Naive thymus-derived CD8-positive, alpha-beta T cell (primary cell): ENCODE measurements at places on chromosomes 7 and 10. TPM values are rescaled to one million over a fixed set of nuclear protein-coding genes. Genes with fewer than 3 reads are reported as not detected.

PAPSS2 gene
- not detected for total RNA-seq

EPO gene
- total RNA-seq = not detected

AKR1C2 gene
- not detected for total RNA-seq

HECW1 gene
- not detected for total RNA-seq

DNA sequence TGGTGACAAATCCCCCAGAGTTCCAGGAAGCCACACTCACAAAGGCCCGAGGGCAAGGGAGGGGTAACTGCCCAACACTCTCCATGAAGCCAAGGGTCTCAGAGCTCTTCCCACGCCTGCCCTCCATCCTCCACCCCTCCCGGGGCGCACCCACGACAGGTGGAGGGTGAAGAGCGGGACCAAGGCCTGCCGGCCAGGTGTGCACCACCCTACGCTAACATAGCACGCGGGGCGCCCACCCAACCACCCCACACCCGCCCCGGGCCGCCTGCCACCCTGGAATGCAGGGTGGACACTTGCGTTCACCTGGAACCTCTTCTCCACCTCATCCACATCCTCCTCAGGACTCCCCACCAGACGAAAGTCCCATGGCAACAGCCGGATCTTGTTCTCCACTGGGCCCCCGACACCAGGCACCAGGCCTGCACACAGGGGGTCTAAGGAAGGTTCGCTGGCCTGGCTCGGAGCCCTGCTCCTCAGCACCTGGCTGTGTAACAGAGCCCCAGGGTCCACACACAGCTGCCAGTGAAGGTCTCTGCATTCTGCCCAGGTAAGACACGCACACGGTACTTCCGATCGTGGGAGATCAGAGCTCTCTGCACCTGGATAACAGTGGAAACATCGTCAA lies 32.7 kb downstream of the MAD1L1 start:
- DNase-seq = no peak

DNA sequence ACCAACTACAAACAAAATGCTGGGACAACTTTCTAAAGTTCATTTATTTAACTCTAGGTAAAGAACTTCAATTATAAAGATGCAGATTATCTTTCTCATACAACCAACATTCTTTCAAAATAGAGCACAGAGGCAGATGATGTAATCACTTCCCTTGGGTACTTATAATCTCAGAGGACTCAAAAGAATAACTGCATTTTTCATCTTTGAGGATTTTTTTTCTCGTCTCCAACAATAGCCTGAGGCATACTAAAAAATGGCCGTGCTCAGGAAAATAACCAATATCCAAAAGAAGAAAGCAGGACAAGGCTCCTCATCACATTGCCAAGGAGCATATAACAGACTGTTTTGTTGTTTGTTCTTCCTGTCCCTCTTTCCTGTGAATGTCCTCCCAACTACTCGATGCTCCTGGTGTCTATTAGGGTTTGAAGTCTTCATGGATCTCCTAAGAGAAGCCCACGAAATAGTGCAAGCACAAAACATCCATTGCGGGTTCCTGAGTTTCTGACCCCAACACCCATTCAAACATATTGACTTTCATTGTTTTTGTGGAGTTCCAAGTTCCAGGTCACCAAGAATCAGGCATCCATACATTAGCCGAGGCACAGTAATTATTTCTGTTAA lies 182.9 kb downstream of the SORCS1 start:
- DNase-seq = no peak

FAM24B gene
- 18.5 TPM for total RNA-seq

RNF32 gene
- total RNA-seq = 0.60 TPM

CALML3 gene
- not detected for total RNA-seq

- no peak for DNase-seq
These were observed 7.0 kb downstream of the NAT16 start for GRCh38 chr7:101172854-101173751.

DNA sequence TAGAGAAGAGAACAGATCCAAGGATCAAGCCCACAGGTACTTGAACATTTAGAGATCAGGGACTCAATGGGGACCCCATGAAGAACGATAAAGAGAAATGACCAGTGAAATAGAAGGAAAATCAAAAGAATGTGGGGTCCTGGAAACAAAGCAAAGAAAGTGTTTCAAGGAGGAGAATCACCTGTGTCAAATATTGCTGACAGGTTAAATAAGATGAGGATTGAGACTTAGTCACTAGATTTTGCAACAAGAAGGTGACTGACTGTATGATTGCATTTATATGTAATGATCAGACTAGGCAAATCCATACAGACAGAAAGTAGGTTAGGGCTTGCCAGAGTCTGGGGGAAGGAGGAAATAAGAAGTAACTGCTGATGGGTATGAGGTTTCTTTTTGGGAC lies 254.9 kb upstream of the NPY start:
- no peak for DNase-seq

DNA sequence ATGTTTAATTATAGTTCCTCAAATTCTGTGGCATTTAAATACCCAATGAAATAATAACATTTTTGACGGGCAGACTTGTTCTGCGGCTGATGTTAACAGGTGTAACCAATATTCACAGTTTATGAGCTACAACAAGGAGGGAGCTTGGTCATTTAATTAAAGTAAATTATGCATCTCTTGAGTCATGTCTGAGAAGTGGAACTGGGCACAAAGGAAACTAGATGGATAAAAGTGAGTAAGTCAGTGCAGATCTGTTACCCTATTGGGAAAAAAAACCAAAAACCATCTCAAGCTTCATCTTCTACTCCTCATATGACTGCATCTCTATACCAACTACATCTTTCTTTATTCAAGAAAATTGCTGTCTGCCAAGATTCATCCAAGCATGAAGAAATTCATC lies 24.0 kb downstream of the ANKRD22 start:
- no peak for DNase-seq
